NCI-H1436 treated with DMSO at 0.1 percent for 48 hours (cell line): ENCODE measurements at places on chromosomes 7 and 10.

- no peak for DNase-seq
Measured at GRCh38 chr10:17961551-17962422, 10.1 kb downstream of the SLC39A12 start.

GRCh38 chr10:96290368-96291133, 13.7 kb upstream of the DNTT start:
- no peak for DNase-seq

DNA sequence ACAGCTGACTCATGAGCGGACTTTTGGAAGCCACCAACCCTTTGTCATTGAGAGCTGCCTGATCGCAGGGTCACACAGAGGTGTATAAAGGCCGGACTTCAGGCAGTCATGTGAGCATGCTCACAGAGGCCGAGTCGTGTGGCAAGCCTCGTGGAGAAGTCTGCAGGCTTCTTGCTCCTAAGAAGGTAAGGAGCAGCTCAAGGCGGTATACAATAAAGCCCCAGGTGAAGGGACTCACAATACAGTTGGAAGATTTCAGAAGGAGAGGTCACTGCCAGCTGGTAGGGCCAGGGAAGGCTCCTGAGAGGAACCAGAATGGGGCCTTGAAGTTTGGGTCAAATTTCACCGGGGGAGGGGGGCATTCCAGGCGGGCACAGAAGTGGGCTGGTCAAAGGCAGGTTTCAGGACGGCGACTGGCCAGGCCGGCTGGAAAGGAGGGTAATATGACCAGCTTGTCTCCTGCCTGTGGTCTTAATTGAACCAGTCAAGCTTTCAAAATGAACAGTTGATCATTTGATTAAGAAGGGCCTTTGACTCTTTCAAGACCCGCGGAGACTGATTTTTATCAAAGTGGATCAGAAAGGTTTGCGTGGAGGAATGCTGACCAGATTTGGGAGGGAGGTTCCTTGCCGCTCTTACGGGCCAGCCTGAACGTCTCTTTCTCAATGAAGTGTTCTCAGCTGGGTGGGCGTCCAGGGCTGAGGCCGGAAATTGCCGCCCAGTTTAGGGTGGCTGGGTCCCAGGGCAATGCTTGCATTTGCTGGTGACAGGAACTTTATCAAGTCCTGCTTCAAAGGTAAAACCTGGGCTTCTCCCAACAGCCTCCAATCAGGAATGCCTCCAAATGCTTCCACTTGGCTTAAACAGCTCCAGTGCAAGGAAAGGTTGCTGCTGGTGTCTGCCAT, 178.6 kb downstream of the EMX2 start:
- no peak for DNase-seq

DNA sequence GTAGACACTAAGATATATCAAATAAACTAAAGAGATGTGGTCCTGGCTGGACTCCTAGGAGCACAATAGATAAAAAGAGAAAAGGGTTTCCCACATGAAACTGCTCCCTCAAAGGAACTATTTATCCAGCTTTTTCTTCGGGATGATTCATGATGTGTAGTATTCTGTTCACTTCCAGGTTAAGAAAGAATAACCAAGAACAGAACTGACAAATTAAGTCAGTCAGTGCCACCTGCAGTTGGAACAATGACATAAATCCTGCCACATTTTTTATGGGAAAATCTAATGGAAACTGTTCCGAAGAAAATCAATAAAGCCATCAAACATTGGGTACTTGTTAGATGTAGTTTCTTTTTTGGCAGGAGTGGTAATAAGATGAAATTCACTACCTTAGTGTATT, 87.1 kb downstream of the POLR1F start:
- DNase-seq = no peak

DNA sequence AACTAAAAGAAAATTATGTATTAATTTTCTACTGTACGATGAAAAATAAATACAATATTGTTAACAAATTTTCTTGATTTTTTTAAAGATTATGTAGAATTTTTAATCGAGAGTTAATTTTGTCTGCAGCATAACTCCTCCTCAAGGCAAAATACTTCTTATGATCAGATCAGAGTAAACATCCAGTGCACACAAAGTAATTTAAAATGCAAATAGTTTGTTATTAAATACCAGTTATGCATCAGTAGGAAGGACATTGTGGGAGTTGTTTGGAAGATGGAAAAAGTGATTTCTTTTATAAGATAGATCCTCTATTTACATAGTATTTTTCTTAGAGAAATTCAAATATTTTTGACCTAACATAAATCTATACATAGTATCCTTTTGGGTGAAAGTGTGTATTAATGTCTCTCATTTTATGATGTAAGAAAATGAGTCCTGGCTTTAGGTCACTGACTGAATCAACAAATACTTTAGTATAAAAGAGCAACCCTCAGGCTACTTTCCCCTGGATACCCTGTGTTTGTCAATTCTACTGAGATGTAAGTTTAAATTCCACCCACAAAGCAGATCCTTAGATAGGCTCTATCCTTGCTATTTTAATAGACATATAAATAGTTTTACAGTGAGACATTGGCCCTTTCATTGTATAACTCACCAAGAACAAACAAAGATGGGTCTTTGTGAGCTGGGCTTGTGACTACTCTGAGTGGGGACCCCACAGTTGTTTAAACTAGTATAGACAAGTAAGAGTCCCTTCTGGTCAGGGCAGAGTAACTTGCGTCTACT, 1133.7 kb downstream of the GATA3 start:
- no peak for DNase-seq

- no peak for DNase-seq
Measured at GRCh38 chr10:65196111-65196510, 1674.9 kb downstream of the REEP3 start.

DNA sequence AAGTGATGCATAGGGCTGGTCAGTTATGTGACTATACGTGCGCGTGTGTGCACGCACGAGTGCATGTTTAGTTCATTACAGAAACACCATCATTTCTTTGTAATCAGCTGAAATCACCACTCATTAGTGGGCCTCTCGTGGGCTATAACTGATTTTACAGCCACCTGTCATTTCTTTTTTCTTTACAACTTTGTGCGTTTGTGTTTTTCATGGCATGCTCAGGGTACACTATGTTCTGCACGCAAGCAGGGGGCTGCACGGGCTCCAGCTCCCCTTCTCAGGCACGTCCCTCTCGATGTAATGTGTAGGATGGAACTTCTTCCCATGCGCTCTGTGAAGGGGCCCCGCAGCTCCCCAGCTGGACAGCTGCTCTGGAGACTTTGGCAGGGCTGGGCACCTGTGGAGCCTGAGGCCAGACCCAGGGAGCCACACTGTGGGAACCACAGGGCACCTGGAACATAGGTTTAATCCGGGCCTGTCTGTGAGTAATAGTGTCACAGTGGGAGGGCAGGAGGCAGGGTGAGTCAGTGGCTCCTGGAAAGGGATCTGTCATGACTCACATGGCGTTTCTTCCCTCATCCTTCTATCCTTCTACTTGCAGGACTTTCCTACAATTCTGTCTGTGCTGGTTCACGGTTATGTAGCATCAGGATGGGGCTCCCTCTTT, 4.9 kb downstream of the GCK start:
- DNase-seq = no peak

- DNase-seq = no peak
Measured at GRCh38 chr7:129882531-129882930, 70.2 kb downstream of the UBE2H start.

- DNase-seq = no peak
Measured at GRCh38 chr10:67779465-67780203, 58.4 kb downstream of the DNAJC12 start.
